GM19239 (cell line): ENCODE measurements at places on chromosomes 11 and 22.

GRCh38 chr11:73137262-73137943 lies 4.7 kb downstream of the FCHSD2 start:
- no peak for DNase-seq

GRCh38 chr22:25192406-25192805 lies 7.3 kb upstream of the CRYBB3 start:
- no peak for DNase-seq

DNA sequence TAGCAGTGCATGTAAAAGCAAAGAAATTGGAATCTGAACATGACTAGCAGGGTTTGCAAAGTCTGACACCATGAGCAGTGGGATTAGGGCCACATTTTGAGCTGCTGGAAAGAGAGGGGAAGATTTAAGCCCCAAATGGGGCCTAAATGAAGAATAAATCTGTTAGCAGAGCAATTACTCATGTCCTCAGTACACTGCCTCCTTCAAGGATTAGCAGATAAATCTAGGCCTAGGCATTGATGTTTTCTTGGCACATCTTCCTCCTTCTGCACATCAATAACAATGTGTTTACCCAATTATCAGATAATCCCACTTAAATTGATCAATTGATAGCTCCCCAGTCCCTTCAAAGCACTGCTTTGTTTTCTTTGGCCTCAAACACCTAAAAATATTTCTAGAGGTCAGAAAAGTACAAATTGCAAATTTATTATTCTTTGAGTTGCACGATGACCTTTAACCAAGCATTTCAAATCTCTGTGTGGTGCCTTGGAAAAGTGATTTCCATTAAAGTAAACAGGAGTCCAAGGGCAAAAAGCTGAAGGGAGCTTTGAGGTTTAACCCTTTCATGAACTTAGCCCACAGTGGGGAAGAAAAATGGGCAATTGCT lies 514.7 kb upstream of the CHORDC1 start:
- no peak for DNase-seq

- DNase-seq: no peak
These were observed 84.8 kb downstream of the ADAMTS15 start for GRCh38 chr11:130533113-130533798.

GRCh38 chr11:131916638-131917037 lies 546.2 kb downstream of the NTM start:
- DNase-seq: no peak

- DNase-seq: no peak
These were observed 17.1 kb downstream of the TMEM184B start for GRCh38 chr22:38255697-38256096.
